Amygdala (tissue), 56 donors: ENCODE measurements at places on chromosomes 5 and 9.
A peak's percentile ranks its signal among the peaks of the same experiment; 100 is the strongest.

GRCh38 chr9:14731294-14731981 is 8.9 kb upstream of the CER1 start:
- no peak for DNase-seq

DNA sequence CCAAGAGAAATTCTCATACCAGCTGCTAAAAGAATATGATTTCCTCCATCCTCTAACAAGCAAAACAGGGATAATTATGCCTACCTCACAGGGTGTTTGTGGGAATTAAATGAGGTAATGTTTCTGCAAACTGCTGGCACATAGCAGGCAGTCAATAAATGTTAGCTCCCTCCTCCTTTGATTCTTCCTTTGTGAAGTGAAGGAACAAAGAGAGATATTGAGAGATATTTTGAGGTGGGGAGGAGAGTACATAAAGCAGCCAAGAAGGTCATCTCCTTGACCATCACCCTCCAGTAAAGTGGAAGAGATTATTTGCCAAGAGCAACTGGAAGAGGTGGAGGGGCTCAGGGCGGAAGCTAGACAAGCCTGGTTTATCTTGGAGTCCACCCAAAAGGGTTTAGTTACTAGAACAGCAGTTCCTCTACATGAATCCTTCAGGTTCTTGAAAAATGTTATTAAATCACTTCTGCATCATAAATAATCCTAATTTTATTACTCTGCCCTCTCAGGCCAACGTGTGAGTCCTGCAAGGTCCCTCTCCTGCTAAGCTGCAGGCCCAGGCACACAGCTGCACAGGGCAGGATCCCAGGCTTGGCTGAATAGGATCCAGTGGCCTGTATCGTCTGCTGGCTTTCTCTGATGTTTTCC is 35.0 kb upstream of the TLE1 start:
- DNase-seq, result no peak

DNA sequence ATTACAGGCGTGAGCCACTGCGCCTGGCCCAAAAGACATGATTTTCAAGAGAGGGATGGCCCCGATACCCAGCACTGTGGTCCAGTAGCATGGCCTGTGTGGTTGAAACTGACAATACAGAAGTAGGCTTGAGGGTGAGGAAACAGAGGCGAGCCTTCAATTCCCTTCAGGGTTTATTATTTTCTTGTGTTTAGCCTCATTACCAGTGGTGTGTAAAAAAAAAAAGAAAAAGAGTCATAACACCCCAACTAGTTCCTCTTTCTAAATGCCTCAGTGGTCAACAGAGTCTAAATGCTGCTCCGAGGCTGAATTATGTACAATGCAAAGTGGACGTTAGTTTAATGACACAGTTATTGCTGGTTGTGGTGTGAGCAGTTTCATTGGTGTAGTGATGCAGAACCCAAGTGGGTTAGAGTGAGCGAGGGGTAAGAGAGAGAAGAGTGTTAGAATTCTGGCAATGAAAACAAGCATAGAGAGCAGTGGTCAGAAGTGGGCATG is 58.8 kb downstream of the SNX30 start:
- DNase-seq, result no peak

- DNase-seq, result no peak
Measured at GRCh38 chr5:1959231-1959630, 76.5 kb upstream of the IRX4 start.

- DNase-seq, result no peak
Measured at GRCh38 chr5:112084149-112084548, 327.2 kb upstream of the NREP start.

DNA sequence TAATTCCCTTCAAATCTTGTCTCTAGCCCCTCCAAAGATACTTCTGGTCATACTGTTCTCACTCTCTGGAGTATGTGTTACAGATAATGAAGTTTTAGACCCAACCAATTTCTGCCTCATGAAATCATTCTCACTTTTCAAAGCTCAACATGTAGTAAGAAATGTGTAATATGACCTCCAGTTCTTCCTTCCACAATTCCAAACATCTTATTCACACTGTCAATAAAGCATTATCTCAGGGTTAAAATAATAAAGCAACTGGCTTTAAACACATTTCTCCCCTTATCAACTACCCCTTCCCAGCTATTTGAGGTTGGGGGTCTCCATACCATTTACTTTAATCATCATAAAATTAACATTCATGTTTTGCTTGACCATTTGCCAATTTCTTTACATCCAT is 654.1 kb downstream of the RAB3C start:
- no peak for DNase-seq

- DNase-seq, result no peak
Measured at GRCh38 chr9:7259544-7260241, 501.9 kb downstream of the KDM4C start.

- DNase-seq, result no peak
Measured at GRCh38 chr5:150488519-150489359, 19.2 kb upstream of the NDST1 start.

DNA sequence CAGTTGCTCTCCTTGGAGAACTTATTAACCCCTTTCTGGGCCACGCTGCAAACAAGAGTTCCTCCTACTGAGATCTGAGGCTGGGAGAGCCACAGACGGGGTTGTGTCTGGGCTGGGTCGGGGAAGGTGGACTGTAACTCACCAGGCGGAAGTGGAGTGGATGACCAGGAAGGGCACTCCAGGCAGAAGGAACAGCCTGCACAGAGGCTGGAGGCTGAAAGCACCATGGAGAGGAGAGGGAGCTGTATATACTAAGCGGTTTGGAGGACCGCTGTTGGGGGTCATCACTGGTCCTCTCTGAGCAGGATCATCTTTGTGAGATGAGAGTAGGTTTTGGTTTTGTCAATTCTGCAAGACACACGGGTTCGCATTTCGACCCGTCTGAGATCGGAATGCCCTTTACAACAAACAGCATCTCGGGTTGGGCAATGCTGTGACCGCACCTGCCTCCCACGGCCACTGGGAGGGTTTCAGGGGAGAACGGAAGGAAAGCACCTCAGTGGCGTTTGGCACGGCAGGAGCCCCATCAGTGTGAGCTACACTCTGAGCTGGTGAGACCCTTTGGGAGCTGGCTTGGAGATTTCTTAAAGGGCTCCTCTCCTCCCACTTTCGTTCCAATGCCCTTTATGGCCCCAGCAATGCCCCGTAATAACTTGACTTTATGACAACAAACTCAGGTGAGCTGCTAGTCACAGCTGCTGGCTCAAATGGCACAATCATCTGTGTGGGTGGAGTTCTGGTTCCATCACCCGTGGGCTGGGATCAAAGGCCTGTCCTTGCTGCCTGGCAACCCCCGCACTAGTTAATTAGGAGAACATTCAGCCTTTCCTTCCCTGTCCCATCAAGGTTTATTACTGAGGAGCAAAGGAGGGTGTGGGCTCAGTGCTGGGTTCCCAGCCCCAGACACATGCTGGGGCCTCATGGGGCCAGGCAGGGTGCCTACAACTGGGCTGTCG is 18.7 kb upstream of the NEURL1B start:
- DNase-seq, result no peak

GRCh38 chr5:154372661-154373060 is 73.1 kb upstream of the SAP30L start:
- no peak for DNase-seq

DNA sequence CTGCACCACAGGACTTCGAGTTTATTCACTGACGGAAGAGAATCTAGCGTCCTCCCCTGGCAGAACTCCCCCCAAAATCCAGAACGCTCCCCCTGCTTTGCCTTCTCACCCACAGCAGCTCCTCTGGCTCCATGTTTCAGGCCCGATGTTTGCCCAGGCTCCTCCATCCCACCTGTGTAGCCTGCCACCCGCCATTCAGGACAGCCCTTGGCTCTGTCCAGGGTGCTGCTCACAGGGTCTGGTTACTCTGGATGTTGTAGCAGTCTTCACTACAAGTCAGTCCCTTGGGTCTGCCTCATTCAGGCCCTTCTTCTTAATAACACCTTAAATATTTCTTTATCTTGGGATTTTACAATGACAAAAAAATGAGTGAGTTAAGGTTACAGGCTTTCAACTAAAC is 41.3 kb upstream of the SV2C start:
- DNase-seq, result no peak

GRCh38 chr9:122394265-122395125 is 23.7 kb downstream of the PTGS1 start:
- DNase-seq, result no peak

- no peak for DNase-seq
Measured at GRCh38 chr9:89597711-89598362, 7.0 kb upstream of the GADD45G start.

- no peak for DNase-seq
Measured at GRCh38 chr5:159440235-159440634, 109.9 kb upstream of the IL12B start.

DNA sequence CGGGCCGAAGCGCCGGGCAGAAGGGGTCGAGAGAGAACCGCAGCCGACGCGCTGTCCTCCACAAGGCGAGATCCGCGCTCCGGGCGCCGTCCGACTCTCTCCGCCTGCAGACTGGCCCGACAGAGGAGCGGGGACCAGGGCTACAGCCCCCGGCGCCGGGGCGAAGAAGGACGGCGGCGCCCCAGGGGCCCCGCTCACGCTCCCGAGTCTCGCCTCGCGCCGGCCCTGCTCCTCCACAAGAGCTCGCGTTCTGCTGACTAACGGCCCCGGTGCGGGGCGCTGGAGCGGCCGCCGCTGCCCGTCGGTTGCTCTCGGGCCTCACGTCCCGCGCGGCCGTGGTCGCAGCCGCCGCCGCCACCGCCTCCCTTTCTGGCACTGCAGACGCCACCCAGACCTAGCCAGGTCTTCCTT is 338 bp downstream of the ABHD17B start:
- no peak for DNase-seq

DNA sequence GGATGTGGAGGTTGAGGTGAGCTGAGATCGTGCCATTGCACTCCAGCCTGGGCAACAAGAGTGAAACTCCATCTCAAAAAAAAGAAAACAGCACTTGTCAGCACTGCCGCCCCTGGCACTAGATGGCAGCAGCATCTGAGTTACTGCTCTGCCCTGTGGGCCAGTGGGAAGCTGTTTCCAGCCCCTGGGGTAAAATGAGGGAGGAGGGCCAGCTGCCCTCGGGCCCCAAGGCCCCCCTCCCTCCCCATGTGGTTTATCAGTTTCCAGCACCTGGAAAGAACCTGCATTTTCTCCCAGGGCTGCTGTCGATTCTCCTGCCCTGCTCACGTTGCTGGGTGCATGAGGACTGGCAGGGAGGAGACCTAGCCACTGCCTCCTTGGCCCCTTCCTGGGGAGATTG is 13.2 kb upstream of the CEL start:
- peak; percentile 3 for DNase-seq

- no peak for DNase-seq
Measured at GRCh38 chr9:137403269-137403668, 19.7 kb downstream of the EXD3 start.

GRCh38 chr5:13816126-13816525 is 128.4 kb downstream of the DNAH5 start:
- DNase-seq, result no peak

GRCh38 chr9:6703898-6704639 is 53.7 kb upstream of the KDM4C start:
- DNase-seq, result peak; percentile 52

DNA sequence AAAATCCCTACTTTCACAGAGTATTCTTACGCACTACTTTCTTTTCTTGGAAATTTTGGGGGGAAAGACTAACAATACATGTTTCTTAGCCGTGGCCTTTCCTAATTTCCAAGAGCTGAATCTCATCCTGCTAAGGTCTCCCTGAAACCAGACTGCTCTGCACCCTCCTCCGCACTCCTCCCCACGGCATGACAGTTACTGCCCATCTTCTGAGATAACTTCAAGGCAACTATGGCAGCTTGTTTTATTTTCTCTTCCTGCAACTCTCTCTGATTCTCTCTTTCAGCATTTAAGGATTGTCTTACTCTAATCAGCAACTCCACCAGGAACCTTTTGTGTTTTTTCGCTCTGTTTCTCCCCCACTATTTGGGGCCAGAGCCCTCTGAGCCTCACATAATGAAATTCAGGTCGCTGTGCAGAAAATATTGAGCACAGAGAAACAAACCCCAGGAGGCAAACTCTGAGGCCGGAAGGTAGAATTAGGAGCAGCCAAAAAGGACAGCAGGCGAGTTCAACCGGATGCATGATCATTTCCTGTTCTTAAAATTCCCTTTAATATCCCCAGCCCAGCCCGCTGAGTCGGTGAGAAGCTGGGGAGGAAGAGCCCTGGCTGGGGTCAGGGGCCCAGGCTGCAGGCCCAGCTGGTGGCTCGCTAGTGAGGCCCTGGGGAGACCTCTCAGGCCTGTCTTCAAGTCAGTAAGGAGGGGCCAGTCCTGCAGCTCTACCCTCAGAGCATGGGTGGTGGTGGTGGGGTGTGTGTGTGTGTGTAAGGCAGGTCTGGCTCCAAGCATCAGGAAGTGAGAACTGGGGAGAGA is 213.6 kb upstream of the S1PR3 start:
- DNase-seq, result no peak

GRCh38 chr9:88809355-88810161 is 181.7 kb upstream of the S1PR3 start:
- no peak for DNase-seq

DNA sequence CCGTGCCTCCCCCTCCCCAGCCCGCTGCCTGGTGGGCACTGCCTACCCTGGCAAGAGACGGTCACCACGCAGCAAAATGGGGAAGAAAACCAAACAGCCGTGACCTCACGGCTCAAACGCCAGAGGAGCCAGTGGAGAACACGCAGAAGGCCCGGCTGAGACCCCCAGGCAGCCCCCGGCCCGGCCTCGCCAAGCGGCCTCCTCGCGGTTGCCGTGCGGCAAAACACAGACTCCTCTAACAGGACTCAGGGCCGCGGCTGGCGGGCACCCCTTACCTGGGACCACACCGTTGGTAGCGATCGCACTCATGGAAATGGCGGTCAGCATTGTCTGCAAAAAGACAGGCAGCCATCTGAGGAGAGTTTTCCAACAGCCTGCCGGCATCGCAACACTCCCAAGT is 23.8 kb downstream of the SLC12A7 start:
- no peak for DNase-seq

DNA sequence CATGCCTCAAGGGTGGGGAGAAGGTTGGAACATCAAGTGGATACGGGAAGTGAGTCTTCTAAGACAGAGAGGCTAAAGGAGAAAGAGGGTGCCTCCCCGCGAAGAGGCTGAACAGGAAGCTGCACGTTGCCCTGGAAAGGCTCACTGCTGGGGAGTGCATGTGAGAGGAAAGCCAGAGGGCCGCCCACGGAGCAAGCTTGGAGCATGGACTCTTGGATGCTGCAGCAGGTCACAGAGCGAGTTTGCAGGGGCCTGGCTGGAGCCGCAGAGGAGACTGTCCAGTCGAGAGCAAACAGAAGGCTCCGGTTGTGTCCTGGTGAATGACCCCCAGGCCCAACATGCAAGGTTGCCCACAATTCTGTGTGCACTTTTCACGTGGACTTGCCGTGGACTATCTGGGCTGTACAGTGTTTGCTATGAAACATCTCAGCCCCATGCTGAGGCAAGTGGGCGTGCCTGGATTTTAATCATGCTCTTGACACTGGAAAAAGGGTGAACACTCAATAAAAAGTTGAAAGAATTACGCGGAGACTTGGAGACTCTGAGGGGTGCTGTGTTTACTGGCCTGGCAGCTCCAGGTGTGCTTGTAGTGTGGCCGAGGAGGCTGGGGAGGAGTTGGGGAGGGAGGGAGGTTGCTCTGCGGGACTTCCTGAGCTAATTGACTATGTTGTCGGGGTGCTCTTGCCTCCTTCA is 54.5 kb upstream of the GARNL3 start:
- no peak for DNase-seq

- no peak for DNase-seq
Measured at GRCh38 chr9:87167582-87167981, 220.3 kb upstream of the GAS1 start.
